ENCODE measurements at places on chromosomes 12 and 14.

DNA sequence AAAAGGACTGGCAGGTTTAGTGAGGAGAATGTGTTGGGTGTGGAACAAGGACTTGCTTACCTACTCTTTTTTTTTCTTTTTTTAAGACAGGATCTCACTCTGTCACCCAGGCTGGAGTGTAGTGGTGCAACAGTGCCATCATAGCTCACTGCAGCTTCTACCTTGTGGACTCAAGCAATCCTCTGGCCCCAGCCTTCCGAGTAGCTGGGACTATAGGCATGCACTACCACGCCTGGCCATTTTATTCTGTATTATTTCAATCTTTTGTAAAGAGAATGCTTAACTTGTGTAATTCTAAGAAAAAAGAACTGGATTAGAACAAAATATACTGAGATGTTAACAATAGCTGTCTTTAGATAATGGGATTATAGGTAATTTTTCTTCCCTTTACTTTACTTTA, 1.9 kb upstream of the VRTN start:
- no peak for DNase-seq

DNA sequence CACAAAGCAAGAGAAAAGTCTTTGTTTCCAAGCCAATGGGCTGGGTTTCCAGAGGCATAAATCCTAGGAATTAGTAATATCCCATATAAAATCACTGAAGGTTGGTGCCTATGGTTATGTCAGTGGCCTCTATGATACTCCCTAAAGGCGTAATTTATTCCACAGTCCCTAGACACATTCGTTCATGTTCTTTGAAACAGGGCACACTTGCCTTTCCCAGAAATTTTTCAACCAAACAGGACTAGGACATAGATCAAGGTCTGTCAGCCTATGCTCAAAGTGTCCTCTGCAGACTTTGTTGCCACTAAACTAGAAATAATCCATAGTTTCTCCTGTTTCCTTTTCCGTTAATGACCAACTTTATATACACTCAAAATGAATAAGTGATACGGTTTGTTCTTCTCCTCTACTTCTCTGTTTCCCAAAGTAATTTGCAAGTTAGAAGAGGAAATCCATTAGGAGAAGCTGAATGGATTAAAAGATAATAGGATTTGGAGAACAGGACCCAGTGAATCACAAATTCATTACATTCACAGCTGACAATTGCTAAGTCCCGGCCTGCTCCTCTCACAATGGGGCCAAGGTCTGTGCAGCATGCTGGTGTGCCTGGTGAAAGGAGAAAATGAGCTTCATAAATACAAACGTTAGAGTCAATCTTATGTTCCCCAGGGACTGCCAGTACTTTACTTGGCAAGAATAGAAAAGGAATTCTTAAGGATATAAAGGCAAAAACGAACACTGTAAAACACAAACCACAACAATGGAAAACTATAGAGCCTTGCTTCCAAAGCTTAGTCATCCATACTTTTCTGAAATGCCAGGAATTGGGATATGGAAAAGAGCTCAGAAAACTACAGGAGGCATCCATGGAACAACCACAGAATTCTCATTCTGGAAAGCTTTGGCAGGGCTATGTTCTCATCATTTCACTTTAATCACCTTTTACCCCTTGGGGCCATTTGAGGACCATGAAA, 966.2 kb downstream of the NRXN3 start:
- no peak for DNase-seq

DNA sequence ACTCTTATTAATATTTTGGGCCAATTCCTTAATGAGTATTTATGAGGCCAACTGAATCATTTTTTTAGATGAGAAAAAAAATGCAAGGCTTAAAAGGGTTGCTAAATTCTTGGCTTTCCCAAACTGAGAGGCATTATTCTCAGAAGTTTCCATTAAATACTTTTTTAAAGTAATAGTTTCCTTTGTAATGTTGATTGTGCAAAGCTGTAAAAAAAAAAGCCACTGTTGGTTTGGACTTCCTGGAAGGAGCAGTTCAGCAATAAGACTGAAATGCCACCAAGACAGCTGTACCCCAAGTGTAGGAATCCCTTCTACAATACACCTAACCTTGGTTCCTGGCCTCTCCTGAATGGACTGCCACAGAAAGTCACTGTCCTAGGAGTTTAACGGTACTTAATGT, 231.3 kb downstream of the MON2 start:
- no peak for DNase-seq

DNA sequence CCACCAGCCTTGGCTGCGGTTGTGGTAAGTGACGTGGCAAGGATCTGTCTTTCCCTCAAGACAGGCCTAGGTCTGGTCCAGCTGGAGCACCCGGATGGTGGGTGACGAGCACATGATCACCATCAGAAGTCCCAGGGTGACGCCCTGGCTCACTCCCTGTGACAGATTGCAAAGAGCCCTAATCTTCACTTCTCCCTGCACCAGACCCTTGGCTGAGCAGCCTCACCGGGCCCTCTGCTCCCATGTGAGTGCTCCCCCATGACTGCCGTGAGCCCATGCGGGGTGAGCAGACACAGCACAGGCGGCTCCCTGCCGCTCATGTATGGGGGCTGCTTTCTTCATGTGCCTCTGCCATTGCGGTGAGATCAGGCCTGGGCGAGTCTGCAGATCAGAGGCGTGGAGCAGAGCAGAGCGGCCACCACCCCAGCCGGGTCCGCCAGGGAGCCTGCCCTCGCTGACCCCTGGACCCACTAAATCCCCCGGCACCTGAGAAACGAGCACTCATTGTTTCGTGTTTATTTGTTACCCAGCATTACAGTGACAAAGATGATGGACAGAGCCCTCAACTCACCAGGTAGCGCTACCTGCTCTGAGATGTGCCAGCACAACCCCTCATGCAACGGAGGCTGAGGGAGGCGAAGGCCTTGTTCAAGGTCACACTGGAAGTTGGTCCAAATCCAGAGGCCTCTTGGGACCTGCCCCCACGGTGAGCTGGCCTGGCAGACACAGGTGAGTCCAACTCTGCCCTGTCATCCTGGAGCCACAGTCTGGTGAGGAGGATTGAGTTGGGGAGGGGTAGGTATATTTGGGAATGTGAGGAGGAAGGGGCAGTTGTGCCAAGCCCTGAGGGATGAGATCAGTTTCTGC, 9.3 kb upstream of the DIO3 start:
- no peak for DNase-seq

Data from GOT3 (cell line).